Fibroblast of pulmonary artery (primary cell): ENCODE measurements at places on chromosomes 13 and 19.

- DNase-seq, result no peak
These were observed 4.5 kb downstream of the NAA16 start for GRCh38 chr13:41315443-41316047.

- DNase-seq, result no peak
These were observed 147.2 kb downstream of the FLT1 start for GRCh38 chr13:28347456-28348371.

GRCh38 chr13:71866335-71867130, 471 bp downstream of the DACH1 start:
- no peak for DNase-seq

- peak; percentile 96 for DNase-seq
These were observed 14.6 kb downstream of the FAM187B start for GRCh38 chr19:35213663-35214632.

DNA sequence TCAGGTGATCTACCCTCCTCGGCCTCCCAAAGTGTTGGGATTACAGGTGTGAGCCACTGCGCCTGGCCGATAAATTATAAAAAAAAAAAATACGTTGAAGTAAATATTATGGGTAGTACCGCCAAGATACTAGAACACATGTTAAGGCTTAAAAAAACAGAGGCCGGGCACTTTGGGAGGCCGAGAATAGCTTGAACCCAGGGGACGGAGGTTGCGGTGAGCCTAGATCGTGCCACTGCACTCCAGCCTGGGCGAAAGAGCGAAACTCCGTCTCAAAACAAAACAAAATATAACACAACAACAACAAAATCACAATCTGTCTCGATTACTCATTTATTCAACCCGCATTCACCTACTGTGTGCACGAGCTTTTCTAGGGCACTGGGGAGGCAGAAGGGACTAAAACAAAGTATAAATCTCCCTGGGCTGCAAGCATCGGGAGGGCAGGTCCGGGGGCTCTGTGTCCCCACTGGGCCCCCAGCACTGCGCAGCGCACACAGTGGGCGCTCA, 1.3 kb upstream of the BICRA start:
- DNase-seq, result no peak
